ENCODE measurements at places on chromosomes 12 and 14.

- no peak for DNase-seq
Measured at GRCh38 chr14:56331592-56332216, 213.5 kb downstream of the PELI2 start.

DNA sequence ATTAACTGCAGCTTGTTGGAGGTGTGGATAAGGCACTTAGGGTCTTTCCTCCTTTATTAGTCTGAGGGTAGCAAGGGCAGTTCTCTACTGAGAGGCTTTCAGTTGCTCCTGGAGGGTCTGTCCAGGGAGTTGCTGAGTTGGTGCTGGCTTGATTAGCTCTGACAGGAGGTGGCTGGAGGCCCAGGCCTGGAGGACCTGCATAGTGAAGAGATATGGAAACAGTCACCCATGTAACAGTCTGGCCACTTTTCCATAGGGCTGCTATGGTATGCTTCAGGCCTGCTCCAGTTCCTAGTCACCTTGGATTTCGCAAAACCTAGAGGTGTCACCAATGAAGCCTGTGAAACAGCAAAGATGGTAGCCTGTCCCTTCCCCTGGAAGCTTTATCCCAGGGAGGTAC lies 143.3 kb upstream of the SLC38A2 start:
- DNase-seq, result no peak

- DNase-seq, result no peak
Measured at GRCh38 chr12:58654021-58654420, 266.3 kb downstream of the LRIG3 start.

DNA sequence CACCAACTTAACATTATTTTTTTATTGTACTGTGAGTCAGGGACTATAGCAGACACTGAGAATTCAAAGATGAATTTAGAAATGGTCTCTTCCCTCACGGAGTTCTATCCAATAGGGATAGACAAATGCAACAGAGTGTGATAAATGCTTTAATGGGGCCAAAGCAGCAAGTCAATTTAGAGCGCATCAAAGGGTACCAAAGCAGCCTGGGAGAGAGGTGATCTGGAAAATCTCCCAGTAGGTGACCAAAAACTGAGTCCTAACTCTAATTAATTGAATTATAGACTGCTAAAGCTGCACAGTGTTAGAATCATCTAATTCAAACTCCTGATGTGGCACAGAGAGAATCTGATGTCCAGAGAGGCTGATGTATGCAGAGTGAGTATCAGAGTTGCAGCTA lies 2.6 kb downstream of the LIN7A start:
- DNase-seq, result no peak

DNA sequence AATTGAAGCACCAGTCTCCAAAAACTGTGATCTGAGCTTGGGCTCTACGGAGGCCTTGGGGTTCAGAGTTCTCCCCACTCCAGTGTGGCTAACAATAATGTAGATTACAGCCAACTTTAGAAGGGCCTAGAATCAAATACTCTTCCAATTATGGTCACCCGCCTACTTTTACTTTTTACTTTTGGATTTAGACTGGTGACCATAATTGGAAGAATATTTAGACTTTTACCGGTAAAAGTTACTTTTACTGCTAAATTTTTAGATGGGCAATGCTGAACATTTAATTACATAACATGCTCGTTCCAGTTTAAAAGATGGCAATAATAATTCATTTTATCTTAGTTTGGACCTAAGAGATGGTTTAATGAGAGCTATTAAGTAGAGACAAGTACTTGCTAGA lies 39.2 kb downstream of the PPTC7 start:
- DNase-seq, result no peak

- DNase-seq, result no peak
Measured at GRCh38 chr12:130280742-130281141, 56.9 kb upstream of the PIWIL1 start.

- DNase-seq, result peak; percentile 71
Measured at GRCh38 chr14:74941676-74942097, 13.7 kb downstream of the PGF start.

- no peak for DNase-seq
Measured at GRCh38 chr12:41286426-41286825, 98.3 kb downstream of the PDZRN4 start.

GRCh38 chr14:54529811-54530210 lies 20.1 kb downstream of the CGRRF1 start:
- DNase-seq, result no peak

- peak; percentile 82 for DNase-seq
Measured at GRCh38 chr12:9740106-9740750, 7.3 kb upstream of the CLECL1 start.

DNA sequence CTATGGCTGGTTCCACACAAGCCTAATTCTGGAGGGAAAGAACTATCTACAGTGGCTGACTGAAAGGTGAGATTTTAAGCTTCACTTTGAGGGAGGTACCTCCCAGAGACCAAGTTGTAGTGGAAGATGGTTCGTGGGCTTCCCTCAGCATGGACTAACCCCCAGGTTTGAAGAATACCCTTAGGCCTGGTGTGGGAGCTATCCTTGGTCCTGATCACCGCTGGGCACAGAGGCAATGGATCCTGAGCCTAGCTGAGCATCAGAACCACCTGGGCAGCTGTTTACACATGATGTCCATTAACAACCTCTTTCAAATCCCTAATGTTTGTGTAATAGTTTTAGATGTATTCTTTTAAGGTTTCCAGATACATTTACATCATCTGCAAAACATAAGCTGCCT lies 10.3 kb downstream of the DAO start:
- peak; percentile 32 for DNase-seq

GRCh38 chr14:68143341-68143841 lies 323.8 kb downstream of the RAD51B start:
- DNase-seq, result no peak

DNA sequence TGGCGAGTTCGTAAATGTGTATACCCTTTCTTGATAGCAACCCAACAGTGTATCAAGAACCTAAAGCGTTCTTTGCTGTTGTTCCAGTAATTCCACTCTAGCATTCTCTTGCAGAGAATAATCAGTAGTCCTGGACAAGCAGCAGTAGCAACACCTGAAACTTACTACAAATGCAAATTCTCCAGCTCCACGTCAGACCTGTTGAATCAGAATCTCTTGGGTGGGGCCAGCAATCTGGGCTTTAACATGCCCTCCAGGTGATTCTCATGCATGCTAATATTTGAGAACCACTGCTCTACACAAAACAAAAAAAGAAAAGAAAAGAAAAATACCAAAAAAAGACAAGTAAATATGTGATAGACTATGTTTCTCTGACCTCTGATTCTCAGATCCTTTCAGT lies 10.1 kb downstream of the PTGDR start:
- DNase-seq, result no peak

DNA sequence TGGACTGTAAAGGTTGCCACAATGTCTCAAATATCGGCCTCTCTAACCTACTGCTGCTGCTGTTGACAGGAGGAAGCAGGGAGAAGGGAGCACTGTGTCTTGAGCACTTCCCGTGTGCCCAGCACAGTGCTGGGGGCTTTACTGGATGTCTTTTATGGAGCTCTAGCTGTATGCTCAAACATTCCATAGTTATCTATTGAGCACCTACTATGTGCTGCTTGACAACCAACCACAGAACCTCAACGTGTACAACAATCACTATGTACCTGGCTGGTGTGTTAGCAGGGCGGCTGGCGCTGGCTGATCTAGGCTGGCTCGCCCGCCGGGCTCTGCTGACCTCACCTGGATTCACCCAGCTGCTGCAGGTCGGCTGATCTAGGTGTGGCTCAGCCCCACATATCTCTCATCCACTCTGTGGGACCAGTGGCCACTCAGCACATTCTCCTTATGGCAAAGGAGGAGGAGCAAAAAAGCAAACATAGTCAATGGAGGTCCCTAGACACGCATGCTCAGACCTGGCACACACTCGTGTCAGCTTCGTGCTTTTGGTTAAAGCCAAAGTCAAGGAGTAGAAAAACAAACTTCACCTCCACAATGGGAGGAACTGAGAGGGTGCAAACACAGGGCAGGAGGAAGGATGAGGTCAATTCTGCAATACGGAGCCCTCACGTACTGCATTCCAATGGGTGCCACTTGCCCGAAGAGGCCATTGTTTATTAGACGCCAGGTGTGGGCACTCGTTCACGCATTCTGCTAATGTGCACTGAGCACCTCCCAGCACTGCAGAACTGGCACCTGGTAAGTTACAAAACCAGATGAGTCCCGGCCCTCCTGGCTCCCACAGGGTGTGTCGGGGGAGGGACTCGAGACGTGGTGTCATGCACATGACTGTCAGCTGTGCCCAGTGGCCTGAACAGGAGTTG lies 147.2 kb downstream of the SCARB1 start:
- no peak for DNase-seq

- no peak for DNase-seq
Measured at GRCh38 chr12:110421701-110422100, 18.2 kb upstream of the ANAPC7 start.

DNA sequence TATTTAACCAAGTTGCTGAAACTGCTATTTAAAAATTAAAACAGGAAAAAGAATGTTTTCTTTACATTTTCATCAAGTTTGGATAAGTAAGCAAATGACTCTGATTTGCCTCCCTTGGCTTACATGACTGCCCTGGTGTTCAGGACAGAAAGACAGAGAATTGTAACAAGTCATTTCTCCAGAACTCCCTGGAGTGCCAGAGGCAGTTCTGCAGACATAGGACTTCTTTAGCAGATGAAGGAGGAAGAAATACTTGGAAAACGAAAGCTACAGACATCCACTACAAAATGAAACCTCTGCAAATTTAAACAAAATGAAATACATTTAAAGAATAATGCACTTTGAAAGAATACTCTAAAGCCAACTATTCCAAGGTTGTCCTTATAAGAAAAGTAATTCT lies 253.9 kb downstream of the LRFN5 start:
- no peak for DNase-seq

GRCh38 chr14:103026988-103027387 lies 30.4 kb downstream of the CDC42BPB start:
- no peak for DNase-seq

- no peak for DNase-seq
Measured at GRCh38 chr14:75917322-75917945, 64.4 kb downstream of the TGFB3 start.

- no peak for DNase-seq
Measured at GRCh38 chr14:89746654-89747053, 207.9 kb downstream of the EFCAB11 start.

DNA sequence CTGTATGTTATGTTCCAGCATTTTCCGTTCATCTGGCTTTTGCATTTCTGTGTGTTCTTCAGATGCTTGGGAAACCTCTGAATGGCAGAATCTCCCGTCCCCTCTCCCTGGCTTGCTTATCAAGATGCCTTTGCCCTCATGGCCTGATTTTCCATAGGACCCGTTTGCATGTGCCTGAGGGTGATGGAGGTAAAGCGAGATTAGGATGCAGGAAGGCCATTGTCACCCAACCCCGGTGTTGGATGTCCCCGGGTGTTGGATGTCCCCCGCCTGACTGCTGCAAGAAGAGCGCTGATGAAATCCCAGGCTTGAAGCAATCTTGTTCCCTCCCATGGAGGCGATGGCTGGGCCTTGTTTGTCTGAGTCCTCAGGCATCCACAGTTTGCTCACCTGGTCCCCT lies 9.6 kb downstream of the BRI3BP start:
- no peak for DNase-seq

GRCh38 chr14:102194856-102195255 lies 55.2 kb downstream of the WDR20 start:
- no peak for DNase-seq

DNA sequence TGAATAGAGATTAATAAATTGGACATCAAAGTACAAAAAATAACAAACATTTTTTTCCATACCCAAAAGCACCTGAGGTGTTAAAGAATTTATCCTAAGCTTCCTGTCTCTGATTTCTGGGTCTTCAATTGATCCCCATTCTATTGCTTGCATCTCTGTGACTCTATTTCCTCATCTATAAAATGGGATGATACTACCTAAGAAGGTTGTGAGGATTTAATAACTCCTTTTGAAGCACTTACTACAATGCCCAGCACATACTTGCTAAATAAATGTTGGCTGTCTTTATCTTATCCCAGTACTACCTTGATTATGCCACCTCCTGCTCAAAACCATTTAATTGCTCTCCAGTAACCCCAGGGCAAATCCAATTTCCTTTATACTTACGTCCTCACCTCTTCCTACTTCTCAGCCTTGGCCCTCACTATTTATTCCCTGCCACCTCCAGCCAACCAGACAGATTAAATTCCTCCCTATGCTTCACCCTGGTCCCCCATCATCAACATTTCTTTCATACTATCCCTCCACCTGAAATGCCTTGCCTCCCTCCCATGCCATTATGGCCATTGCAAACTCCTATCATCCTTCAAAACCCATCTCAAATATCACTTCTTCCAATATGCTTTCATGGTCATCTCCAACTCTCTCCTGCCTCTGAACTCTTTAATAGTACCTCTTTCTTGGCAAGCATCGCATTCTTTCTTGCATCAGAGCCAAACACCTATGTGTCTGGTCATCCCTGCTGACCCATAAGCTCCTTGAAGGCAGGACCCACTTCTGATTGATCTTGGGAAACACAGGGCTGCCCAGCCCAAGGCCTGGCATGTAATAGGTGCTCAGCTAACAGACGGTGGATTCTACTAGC lies 7.9 kb upstream of the ASIC1 start:
- no peak for DNase-seq

DNA sequence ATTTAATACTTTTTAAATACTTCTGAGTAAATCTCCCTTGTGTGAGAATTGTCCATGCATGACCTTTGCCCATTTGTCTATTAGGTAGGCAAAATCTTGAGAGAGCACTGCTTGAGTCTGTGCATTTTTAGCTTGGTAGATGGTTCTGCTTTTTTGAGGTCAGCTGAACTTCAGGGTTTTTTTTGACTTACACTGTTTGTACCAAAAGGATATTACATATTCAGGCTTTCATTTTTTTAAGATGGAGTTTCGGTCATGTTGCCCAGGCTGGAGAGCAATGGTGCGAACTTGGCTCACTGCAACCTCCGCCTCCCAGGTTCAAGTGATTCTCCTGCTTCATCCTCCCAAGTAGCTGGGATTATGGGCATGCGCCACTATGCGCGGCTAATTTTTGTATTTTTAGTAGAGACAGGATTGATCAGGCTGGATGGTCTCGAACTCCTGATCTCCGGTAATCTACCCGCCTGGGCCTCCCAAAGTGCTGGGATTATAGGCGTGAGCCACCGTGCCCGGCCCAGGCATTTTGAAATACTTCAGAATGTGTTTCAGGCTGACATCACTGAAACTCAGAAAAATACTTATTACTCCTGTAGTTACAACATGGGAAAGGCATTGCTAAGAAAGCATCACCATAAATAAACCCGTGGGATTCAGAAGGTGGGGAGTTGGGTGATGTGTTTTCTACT lies 11.1 kb downstream of the RASSF3 start:
- DNase-seq, result peak; percentile 91

DNA sequence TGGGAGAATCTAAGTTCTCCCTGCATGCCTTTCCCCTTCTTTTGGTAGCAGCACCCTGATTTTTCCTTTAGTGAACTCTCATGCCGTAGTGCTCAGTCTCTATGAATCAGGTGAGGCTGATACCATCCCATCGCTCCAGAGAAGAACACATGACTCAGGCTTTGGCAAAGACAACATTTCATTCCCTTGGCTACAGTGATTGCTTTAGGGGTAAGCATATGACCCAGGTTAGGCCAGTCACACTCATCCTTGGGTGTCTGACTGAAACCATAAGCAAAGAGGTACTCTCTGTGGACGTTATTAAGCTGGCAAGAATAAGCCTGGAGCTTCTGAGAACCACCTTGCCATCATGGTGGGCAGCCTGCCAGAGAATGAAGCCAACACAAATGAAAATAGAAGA lies 141.8 kb downstream of the MYRFL start:
- DNase-seq, result no peak

Measured in OCI-LY7 (cell line).